ENCODE measurements at places on chromosomes 4 and X. TPM values are rescaled to one million over a fixed set of nuclear protein-coding genes. Genes with fewer than 3 reads are reported as not detected.

Gene POU4F2
- total RNA-seq: not detected

Gene IL2RG
- total RNA-seq: 290 TPM

Gene FRG2
- total RNA-seq: not detected

Gene DUSP21
- not detected for total RNA-seq

Gene GYG2
- total RNA-seq: not detected

Gene CT45A2
- not detected for total RNA-seq

Gene SOWAHB
- not detected for total RNA-seq

Gene SHROOM3
- total RNA-seq: 0.10 TPM

Gene GCNA
- 6.9 TPM for total RNA-seq

Gene PNMA6A
- total RNA-seq: 0.60 TPM

Gene SH3D19
- total RNA-seq: 0.74 TPM

Gene KLB
- total RNA-seq: not detected

Gene TMPRSS11B
- not detected for total RNA-seq

Gene KLF8
- total RNA-seq: 6.3 TPM

Gene CT45A5
- 0.35 TPM for total RNA-seq

DNA sequence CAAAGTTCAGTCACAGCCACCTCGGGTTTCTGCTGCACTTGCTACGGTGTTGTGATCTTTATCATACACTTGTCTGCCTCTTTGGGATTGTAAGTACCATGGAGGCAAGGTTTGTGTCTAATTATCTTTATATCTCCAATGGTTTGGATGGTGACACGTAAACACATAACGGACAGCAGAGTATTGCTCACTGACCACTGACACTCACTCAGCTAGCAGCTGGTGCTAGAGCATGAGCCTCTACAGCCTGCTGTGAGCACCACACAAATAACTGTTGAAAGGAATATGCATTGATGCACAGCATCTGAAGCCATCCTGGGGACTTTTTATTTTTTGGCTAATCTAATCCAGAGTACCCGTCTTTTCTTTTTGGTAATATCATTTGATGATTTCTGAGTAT is 156.0 kb downstream of the DCLK2 start:
- no peak for DNase-seq
- H3K27me3 ChIP-seq: peaks cover 34% of the 10 kb centered on the region
- no peaks in the 10 kb centered on the region for H3K36me3 ChIP-seq
- H3K27ac ChIP-seq: no peak overlapping the region
- no peak overlapping the region for H3K4me3 ChIP-seq

GRCh38 chrX:17072721-17073230 is 126.3 kb downstream of the REPS2 start:
- H3K27me3 ChIP-seq: peaks cover 50% of the 10 kb centered on the region
- DNase-seq: no peak
- no peak overlapping the region for H3K27ac ChIP-seq
- no peak overlapping the region for H3K4me3 ChIP-seq

DNA sequence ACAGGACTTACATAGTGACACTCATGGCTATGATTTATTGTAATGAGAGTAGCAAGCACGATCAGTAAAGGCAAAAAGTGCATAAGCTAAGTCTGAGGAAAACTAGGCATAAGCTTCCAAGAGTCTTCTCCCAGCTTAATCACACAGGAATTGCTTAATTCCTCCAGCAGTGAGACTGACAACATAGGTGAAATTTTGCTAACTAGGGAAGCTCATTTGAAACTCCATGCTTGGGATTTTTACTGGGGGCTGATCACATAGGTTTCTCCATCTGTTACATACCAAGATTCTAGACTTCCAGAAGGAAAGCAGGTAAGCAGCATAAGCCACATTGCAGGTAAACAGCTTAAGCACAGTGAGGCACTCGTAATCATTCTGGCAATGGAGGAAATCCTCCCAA is 71.8 kb upstream of the FHDC1 start:
- no peaks in the 10 kb centered on the region for H3K36me3 ChIP-seq
- no peaks in the 10 kb centered on the region for H3K4me1 ChIP-seq
- H3K27me3 ChIP-seq: no peaks in the 10 kb centered on the region
- H3K27ac ChIP-seq: no peak overlapping the region
- H3K4me3 ChIP-seq: no peak overlapping the region

DNA sequence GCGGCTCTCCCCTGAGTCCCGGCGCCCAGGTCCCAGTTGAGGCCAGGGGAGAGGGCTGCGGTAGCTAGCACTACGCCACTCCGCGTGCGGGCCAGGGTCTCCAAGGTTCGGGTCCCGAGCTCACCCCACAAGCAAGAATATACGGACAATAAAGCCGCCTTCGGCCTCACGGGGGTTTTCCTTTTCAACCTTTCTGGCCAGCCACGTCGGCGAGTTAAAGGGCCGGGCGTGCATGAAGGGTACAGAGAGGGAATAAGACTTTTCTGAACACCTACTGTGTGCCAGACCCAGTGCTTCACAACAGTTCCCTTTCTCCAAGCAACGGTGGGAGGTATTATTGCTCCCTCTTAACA is 138.5 kb upstream of the ZIC3 start:
- no peak overlapping the region for H3K27ac ChIP-seq
- H3K36me3 ChIP-seq: no peaks in the 10 kb centered on the region
- DNase-seq: no peak
- H3K4me1 ChIP-seq: peaks cover 16% of the 10 kb centered on the region
- H3K27me3 ChIP-seq: peaks cover 66% of the 10 kb centered on the region

DNA sequence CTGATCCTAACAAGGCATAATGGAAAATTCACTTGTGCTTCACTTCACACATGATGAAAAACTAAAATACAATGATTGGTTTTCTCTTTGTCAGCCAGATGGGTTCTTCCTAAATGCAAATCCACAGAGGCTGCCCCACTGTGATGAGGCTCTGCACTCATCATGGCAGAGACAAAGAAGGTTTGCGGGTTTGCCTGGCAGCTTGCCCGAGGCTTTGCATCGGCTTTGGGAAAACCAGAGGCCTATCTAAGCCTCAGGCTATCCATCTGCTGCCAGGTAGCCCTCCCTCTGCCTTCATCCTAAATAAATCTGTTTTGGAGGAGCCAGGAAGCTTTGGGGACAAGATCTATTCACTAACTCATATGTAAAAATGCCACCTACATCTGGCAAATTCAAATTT is 244.2 kb downstream of the PACRGL start:
- no peaks in the 10 kb centered on the region for H3K4me1 ChIP-seq
- H3K27me3 ChIP-seq: no peaks in the 10 kb centered on the region
- H3K36me3 ChIP-seq: no peaks in the 10 kb centered on the region
- H3K4me3 ChIP-seq: no peak overlapping the region
- H3K27ac ChIP-seq: no peak overlapping the region
- no peak for DNase-seq

- no peaks in the 10 kb centered on the region for H3K4me1 ChIP-seq
- no peak for DNase-seq
- H3K27ac ChIP-seq: no peak overlapping the region
- peaks cover 14% of the 10 kb centered on the region for H3K27me3 ChIP-seq
These were observed 455.0 kb downstream of the ZIC3 start for GRCh38 chrX:138020941-138021340.

- DNase-seq: no peak
- H3K27ac ChIP-seq: no peak overlapping the region
- H3K36me3 ChIP-seq: no peaks in the 10 kb centered on the region
- peak overlapping the region; percentile 83 for H3K4me3 ChIP-seq
These were observed 518 bp downstream of the PRDM8 start for GRCh38 chr4:80197601-80198440.

DNA sequence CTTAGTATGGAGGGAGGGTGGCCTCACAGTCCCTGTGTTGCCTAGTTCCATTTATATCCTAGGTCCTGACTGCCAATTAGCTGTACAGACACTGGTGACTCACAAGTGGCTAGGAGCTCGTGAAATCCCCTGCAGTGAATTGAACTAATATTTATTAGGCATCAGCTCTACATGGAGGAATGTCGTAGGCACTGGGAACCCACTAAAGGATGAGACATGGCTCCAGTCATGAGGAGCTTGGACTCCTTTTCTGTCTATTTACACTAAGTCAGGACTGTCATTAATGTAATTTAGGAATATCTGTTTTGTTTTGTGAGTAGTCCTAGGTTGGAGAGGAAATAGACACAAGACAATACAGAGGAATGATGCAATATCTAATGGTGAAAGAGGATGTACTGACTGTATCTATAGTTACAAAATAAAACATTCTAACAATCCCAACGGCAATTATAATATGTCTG is 67.7 kb downstream of the MID1IP1 start:
- H3K4me3 ChIP-seq: no peak overlapping the region
- H3K4me1 ChIP-seq: no peaks in the 10 kb centered on the region
- no peaks in the 10 kb centered on the region for H3K27me3 ChIP-seq
- H3K36me3 ChIP-seq: no peaks in the 10 kb centered on the region
- H3K27ac ChIP-seq: no peak overlapping the region
- no peak for DNase-seq

DNA sequence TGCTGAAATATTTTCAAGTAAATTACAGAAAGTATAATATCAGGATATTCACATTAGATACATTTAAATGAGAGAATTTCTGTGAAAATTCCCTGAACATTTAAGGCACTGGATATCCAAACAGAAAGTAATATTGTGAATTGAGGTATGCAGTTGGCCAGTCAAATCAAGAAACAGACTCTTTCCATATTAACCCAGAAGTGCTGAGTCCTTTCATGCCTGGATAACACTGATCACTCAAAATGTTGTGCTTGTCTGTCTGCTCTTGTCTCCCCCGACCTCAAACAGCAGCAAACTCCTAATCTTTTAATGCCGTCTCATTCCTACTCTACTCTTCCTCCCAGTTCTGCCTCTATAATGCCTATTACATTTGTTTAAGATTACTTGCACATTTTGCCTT is 51.2 kb downstream of the TBC1D9 start:
- no peak overlapping the region for H3K27ac ChIP-seq
- H3K27me3 ChIP-seq: no peaks in the 10 kb centered on the region

- H3K36me3 ChIP-seq: no peaks in the 10 kb centered on the region
- no peaks in the 10 kb centered on the region for H3K4me1 ChIP-seq
- no peaks in the 10 kb centered on the region for H3K27me3 ChIP-seq
- no peak overlapping the region for H3K4me3 ChIP-seq
- no peak overlapping the region for H3K27ac ChIP-seq
- no peak for DNase-seq
These were observed 35.9 kb downstream of the ADRA2C start for GRCh38 chr4:3801931-3802550.

GRCh38 chr4:96227515-96227914 is 387.6 kb downstream of the PDHA2 start:
- no peaks in the 10 kb centered on the region for H3K27me3 ChIP-seq
- DNase-seq: no peak
- no peak overlapping the region for H3K27ac ChIP-seq

DNA sequence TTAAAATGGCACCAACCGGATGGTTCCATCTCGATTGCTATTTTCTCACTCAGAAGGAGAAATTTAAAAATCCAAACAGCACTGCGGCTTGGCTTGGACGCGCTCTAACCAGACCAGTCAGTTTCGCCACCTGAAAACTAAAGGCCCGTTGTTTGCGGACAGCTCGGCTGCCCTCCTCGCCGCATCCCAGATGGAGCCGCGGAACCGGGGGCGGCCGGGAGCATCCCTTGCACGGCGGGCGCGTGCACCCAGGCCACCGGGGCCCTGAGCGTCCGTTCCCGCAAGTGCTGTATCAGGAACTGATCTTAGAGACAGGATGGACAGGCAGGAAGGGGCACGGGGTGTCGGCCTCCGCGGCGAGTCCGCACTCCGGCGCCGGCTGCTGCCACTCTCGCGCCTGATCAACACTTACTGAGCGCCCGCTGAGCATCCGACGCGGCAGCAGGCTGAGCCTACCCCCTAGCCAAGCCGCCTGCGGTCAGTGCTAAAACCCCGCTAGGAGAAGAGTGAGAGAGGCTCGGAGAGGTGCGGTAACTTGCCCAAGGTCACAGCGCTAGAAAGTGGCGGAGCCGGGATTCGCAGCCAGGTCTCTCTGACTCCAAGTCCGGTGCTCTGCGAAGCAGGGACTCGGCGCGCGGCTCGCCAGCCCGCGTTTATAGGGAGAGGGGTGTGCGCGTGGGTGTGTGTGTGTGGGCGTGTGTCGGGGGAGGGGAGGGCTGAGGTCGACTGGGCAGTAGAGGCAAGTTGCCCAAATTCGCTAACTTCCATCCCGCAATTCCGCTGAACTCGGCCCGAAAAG is at the start of gene CITED1:
Gene CITED1 (minus strand): TSS at position 629 of the 799 bp plus-strand sequence. CDS start 3,045 bp downstream, outside the sequence.
- H3K27ac ChIP-seq: peak within 1 kb of the TSS; percentile 85
- H3K36me3 ChIP-seq: no peaks in the 10 kb centered on the region
- peaks cover 79% of the 10 kb centered on the region for H3K27me3 ChIP-seq
- DNase-seq: peak; percentile 22

GRCh38 chrX:126485409-126485808 is 67.2 kb downstream of the DCAF12L1 start:
- no peak overlapping the region for H3K4me3 ChIP-seq
- H3K36me3 ChIP-seq: no peaks in the 10 kb centered on the region
- no peaks in the 10 kb centered on the region for H3K4me1 ChIP-seq
- no peaks in the 10 kb centered on the region for H3K27me3 ChIP-seq

DNA sequence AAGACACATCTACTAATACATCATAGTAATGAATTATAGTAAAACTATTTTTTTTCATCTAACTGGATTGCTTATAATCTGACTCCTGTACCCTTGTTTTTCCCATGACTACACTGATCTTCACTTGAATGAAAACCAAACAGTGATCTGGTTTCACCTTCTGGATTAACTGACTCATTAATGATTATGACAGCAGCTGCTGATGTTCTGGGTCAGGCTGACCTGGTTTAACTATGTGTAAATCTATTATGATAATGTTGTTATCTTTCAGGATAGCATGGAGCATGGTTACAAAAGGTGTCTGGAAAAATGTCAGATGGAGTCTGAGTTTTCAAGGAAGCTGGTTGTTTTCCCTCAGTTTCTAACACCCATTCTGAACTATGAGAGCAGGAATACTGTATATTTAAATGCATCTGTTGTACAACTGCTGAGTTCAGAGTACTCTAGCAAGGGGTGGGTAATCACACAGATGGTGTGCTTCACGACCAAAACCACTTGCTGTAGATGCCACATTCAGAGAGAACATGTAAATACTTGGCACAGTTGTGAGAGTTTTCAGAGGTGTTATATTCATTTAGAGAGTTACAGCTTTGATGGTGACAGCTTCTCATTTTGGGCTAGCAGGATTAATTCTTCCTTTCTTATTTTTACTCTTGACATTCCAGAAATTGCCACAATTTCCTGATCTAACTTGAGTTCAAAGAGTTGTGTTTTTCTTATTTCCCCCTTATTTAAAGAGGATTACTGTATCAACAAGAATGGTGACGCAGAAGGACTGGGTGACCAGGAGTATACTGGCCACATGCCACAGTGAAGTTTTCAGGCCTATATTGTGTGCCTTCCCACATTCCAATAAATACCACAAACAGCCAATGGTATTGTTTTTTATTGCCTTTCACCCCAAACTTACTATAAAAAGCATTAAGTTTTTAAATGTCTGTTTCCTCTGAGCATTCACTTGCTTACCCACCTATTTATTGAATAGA is 249.7 kb upstream of the TET2 start:
- no peak overlapping the region for H3K27ac ChIP-seq
- DNase-seq: no peak
- no peak overlapping the region for H3K4me3 ChIP-seq
- H3K4me1 ChIP-seq: peaks cover 31% of the 10 kb centered on the region

GRCh38 chr4:109945056-109945455 is 32.4 kb downstream of the EGF start:
- H3K27ac ChIP-seq: peak overlapping the region; percentile 81
- H3K4me1 ChIP-seq: peaks cover 45% of the 10 kb centered on the region
- no peaks in the 10 kb centered on the region for H3K27me3 ChIP-seq
- peak; percentile 40 for DNase-seq
- H3K36me3 ChIP-seq: no peaks in the 10 kb centered on the region
